ENCODE measurements at places on chromosomes 13 and 19.

DNA sequence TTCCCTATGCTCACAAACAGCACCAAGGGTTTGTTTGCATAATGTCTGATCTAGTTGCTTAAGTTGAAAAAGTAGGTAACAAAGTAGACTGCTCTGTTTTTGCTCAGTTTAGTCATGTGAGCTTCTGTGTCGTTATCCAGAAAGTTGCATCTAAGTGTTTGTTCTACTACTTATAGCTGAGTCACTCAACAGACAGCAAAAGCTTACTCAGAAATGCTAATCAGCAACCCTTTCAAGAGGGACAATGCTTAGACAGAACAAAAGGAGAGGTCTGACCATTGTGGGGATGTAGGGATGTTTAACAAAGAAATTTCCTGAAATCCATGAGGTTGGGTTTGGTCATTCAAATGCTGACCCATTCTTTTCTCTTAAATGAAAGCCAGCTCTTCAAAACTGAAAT lies 106.4 kb downstream of the ATP8A2 start:
- no peak for DNase-seq

GRCh38 chr19:5801796-5802619 lies 2.9 kb upstream of the NRTN start:
- DNase-seq: peak; percentile 56

- no peak for DNase-seq
Measured at GRCh38 chr19:38190793-38191192, 33.2 kb downstream of the DPF1 start.

- DNase-seq: no peak
Measured at GRCh38 chr13:40194224-40194806, 472.1 kb downstream of the FOXO1 start.

DNA sequence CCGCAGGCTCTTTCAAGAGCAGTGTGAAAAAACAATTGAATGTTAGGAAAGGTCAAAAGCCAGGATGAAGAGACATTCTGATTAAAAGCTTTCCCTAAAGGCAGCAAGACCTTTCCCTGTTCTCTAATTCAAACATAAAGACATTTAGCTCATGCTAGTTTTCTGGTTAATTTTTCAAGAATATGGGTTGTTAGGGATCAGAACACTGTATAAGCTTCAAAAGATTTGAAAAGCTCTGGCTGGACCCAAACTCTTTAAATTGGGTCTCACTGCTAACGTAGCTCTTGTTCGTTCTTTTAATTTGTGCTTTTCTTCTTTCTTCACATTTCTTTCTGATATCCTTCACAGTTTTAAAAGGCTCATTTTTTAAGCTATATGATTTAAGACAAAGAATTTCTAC lies 877.0 kb downstream of the EFNB2 start:
- no peak for DNase-seq

DNA sequence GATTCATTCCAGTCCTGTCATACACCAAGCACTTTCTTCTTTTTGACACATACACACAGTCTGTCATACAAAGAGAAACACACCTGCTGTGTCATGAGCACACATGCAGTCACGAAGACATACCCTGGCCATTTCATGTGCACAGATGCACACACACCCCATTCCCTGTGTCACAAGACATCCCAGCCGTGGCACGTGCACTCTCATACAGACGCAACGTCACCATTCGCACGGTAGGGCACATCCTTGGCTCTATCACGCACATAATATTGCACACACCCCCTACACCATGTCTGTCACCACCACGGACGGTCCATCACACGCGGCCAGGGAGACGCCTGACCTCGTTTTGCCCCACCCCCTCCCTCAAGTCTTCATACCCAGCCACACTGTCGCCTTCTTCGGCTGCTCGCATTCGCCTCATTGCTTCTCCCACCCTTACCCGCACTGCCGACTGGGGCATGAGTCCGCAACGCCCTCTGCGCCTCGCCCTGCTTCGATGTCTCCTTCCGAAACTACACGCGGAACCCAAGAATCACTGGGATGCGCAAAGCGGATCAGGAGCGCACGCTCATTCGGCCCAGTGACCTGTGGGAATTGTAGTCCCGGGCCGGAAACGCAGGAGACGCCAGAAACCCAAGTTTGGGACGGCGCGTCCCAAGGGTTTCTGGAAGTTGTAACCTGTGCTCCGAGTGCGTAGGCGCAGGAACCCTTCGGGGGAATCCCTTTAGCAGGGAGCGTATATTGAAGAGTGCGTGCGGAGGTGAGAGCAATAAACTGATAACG lies 6.8 kb upstream of the ZNF283 start:
- no peak for DNase-seq

GRCh38 chr13:99033814-99034213 lies 56.0 kb upstream of the DOCK9 start:
- no peak for DNase-seq

GRCh38 chr13:76523740-76524340 lies 362.4 kb downstream of the KCTD12 start:
- no peak for DNase-seq

DNA sequence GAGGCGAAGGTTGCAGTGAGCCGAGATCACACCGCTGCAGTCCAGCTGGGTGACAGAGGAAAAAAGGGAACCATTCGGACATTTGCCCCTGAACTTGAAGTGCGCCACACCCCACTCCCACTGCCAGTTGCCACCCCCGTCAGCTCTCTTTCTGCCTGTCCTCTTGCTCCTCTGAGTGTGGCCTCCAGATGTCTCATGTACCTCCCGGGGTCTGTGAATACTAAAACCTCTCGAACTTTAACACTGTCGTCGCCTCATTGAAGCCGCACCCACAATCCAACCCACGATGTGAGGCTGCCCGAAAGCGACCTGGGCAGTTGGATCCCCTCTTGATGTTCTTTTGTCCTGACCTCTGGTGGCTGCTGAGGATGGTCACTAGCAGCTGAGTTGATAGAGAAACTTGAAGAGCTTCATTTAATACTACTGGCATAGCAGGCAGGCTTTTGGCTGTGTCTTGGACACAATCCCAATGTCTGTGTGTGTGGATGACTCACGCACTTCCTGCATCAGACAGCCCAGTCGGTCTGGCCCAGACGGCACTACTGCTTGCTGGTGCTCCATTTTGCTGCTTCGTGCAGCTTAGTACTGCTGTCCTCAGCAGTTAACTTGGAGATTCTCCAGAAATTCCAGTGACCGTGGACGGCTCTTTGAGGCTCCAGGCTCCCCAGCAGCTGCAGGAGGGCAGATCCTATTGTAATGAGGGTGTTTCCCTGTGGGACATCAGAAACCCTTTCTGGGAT lies 4.2 kb downstream of the FPR3 start:
- DNase-seq: no peak

GRCh38 chr13:113837560-113838355 lies 26.1 kb downstream of the GAS6 start:
- DNase-seq: peak; percentile 53

- peak; percentile 54 for DNase-seq
Measured at GRCh38 chr19:49224879-49225278, 67.3 kb downstream of the TRPM4 start.

DNA sequence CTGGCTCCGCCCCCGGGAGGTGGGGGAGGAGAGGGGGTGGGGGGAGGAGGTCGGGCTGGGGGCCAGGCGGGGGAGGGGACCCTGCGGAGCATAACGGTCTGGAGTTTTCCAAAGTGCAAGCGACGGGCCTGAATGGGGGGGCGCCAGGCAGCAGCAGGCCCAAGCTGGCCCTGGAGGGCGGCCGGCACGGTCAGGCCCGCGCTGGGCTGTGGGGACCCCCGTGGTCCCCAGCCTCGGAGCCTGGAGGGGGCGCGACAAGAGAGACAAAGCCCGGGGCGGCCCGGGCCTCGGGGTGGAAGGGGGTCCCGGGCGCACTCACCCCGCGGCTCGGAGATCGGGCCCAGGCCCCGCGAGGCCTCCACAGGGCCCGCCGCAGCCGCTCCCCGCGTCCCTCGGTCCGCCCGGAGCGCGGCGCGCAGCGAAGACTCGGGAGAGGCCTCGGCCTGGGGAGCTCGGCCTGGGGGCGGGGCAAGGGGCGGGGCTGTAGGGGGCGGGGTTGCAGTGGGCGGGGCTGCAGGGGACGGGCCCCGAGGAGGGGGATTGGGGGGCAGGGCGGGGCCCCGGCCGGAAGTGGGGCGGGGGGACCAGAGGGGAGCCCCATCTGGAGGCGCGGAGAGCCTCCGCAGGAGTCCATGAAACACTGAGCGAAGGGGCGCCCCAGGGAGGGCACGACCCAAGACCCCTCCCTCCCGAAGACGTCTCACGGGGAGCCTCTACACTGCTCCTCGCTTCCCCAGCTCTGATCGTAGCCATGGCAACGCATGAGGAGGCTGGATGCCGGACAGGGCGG lies 47.6 kb downstream of the PTPRS start:
- peak; percentile 65 for DNase-seq

DNA sequence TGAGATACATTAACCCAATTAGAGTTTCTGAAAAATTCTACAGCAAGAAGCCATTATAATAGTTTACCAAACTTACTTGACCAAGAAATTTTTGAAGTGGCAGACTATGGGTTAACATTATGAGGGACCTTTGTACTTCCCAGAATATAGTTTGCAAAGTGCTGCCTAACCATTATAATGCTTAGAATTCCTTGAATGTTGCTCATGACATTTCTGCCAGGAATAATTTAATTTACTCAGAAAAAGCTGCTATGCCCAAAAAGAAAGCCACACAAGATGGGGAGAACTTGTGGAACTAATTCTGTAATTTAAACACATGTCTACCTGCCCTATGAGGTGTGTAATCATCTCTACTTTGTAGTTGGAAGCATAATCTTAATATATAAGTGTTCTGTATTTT lies 58.1 kb upstream of the MYCBP2 start:
- DNase-seq: no peak

DNA sequence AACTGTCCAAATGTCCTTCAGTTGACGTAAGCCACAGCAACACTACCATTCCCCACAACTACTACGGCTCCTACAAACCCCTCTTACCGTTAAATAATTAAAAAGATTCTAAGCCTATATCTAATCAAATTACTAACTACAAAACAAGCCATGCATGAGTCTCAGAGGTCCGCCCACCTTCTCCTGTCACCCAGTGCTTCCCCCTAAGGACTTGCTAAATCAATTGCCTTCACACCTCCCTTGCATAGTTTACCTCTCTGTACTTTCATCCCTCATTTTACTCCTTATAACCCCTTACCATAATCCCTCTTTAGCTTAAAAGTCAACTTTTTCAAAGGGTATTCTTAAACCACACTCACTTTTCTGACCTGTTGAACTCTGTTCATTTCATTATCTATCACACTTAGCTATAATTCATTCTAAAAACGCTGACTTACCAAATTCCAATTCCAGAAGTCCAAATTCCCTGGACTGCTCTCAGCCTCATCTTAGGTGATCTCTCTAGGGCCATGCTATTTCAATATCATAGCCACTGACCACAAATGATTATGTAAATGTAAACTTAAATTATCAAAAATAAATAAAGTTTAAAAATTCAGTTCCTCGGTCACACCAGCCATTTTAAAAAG lies 187.8 kb downstream of the DIAPH3 start:
- no peak for DNase-seq

- DNase-seq: no peak
Measured at GRCh38 chr19:7489609-7490044, 792 bp upstream of the PEX11G start.

DNA sequence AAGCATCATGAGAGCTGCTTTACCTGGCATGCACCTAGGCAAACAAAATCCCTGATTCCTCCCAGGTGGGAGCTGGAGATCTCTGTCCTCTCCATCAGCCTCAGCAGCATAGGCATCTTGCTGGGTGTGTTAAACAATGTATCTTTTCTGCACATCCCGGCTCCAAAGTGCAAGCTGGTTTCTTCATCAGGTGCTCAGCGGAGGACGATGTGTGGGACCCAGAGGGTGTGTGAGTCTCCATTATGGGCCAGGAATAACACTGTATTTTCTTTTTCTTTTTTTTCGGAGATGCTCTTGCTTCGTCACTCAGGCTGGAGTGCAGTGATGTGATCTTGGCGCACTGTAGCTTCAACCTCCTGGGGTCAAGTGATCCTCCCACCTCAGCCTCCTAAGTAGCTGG lies 9.9 kb downstream of the CNFN start:
- DNase-seq: no peak

GRCh38 chr19:2962018-2962670 lies 15.2 kb upstream of the TLE6 start:
- DNase-seq: peak; percentile 26

DNA sequence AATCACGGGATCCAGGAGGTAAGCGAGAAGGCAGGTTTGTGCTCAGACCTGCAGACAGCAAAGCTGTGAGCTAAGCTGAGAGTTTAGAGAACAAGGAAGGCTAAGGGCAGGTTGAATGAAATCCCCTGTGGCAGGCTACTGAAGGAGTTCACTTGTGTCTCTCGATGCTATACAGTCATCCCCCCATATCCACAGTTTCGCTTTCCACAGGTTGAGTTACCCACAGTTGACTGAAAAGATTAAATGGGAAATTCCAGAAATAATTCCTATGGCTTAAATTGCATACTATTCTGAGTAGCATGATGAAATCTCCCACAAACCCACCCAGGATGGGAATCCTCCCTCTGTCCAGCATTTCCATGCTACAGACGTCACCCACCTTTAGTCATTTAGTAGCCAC lies 49.6 kb downstream of the ABCC4 start:
- DNase-seq: no peak

DNA sequence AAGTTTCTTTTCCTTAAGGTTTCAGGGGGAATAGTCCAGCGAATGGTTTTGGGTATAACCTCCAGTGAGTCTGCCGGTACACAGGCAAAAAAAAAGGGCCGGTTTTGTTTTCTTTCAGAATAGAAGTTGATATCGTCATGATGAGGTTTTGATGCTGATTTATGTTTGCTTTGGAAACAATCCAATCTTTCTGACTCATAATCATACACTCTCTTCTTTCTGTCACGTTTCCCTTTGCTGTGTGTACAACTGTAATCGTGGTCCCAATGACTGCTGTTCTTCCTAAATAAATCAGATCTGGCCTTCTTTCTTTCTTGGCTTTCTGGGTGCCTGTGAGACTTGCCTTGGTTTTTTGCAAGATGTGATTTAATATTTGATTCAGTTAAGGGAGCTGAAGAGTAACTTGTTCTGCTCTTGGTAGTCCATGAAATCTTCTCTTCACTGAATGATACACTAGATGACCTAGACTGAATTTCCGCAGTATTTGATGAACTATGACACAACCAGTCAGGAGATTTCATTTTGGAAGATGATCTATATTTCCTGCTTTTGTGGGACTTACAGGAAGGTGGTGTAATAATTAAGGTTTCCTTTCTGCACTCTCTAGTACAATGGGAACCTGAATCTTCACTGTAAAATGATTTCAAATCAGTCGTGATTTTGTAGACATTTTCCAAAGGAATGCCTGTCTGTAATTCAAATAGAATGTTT lies 34.9 kb upstream of the METTL21C start:
- DNase-seq: no peak

DNA sequence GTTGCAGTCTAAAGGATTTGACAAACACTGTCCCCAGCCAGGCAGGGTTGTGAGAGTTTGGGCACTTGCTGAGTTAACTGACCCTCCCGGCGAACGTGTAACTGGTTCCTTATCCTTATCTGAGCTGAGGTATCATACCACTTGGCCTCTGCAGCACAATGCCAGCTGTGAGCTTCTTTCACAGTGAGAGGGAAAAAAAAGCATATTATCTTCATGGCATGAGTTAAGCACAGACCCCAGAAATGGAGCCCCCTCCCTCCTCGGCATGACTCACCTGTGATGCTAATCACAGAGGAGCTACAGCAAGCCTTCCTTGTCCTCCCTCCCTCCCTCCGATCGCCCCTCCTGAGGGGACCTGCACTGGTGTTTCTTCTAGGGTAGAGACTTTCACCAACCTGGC lies 60.5 kb downstream of the EFNB2 start:
- no peak for DNase-seq
